H9 (cell line): ENCODE measurements at places on chromosomes 2 and 18. TPM values are rescaled to one million over a fixed set of nuclear protein-coding genes. Genes with fewer than 3 reads are reported as not detected.

- no peaks in the 10 kb centered on the region for H3K36me3 ChIP-seq
- no peak overlapping the region for H3K27ac ChIP-seq
- no peak overlapping the region for H3K4me3 ChIP-seq
- H3K4me1 ChIP-seq, result no peaks in the 10 kb centered on the region
- no peak for DNase-seq
- H3K27me3 ChIP-seq, result no peaks in the 10 kb centered on the region
Measured at GRCh38 chr2:104280216-104280615, 573.7 kb upstream of the POU3F3 start.

The ARL6IP6 gene
- 27.3 and 34.4 TPM in 2 replicates for total RNA-seq

GRCh38 chr2:54310961-54311360 is 54.9 kb upstream of the TSPYL6 start:
- DNase-seq, result no peak
- H3K4me1 ChIP-seq, result no peaks in the 10 kb centered on the region
- H3K36me3 ChIP-seq, result no peaks in the 10 kb centered on the region

DNA sequence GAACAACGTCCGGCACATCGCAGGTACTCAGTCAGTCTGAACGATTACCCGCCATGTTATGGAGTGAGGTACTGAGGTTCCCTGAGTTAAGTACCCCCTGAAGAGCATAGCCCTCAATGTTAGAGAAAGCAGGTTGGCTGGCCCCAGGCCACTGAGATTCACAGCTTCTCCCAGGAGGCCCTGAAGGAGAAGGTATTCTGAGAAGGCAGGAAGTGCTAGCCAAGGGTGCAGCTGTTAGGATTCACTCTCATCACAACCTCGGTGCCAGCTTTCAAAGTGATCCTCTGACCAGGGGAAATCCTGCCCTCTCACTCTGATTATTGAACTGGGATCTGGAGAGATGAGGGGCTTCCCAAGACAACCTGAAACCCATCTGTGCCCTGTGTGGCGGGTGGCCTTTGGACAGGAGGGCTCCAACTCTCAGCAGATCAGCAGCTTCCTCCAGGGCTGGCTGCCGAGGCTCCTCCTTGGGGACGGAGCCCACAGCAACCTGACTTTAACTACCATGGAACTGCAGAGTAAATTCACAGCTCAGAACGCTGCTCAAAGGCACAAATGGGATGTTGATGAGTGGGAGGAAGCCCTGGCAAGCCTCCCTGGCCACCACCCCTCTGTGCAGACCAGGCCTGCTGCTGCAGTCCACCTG is 7.8 kb downstream of the EHD3 start:
- peak; percentile 19 for DNase-seq
- H3K27ac ChIP-seq, result no peak overlapping the region
- peaks cover 8% of the 10 kb centered on the region; the same call in 1 of the 2 replicates for H3K36me3 ChIP-seq
- H3K4me1 ChIP-seq, result no peaks in the 10 kb centered on the region
- no peaks in the 10 kb centered on the region for H3K27me3 ChIP-seq

GRCh38 chr2:99555404-99555803 is 65.6 kb upstream of the REV1 start:
- DNase-seq, result no peak
- H3K27me3 ChIP-seq, result no peaks in the 10 kb centered on the region
- no peak overlapping the region for H3K27ac ChIP-seq
- H3K4me3 ChIP-seq, result no peak overlapping the region
- no peaks in the 10 kb centered on the region for H3K36me3 ChIP-seq

- no peak overlapping the region for H3K4me3 ChIP-seq
- no peak overlapping the region for H3K27ac ChIP-seq
- peak; percentile 31 for DNase-seq
- H3K36me3 ChIP-seq, result no peaks in the 10 kb centered on the region
- H3K4me1 ChIP-seq, result no peaks in the 10 kb centered on the region
- H3K27me3 ChIP-seq, result no peaks in the 10 kb centered on the region
Measured at GRCh38 chr2:202193881-202194353, 44.5 kb downstream of the SUMO1 start.

- H3K36me3 ChIP-seq, result no peaks in the 10 kb centered on the region
- no peaks in the 10 kb centered on the region for H3K4me1 ChIP-seq
- H3K27ac ChIP-seq, result no peak overlapping the region
- H3K4me3 ChIP-seq, result no peak overlapping the region
- no peak for DNase-seq
Measured at GRCh38 chr18:38759457-38759856, 1193.9 kb upstream of the CELF4 start.

DNA sequence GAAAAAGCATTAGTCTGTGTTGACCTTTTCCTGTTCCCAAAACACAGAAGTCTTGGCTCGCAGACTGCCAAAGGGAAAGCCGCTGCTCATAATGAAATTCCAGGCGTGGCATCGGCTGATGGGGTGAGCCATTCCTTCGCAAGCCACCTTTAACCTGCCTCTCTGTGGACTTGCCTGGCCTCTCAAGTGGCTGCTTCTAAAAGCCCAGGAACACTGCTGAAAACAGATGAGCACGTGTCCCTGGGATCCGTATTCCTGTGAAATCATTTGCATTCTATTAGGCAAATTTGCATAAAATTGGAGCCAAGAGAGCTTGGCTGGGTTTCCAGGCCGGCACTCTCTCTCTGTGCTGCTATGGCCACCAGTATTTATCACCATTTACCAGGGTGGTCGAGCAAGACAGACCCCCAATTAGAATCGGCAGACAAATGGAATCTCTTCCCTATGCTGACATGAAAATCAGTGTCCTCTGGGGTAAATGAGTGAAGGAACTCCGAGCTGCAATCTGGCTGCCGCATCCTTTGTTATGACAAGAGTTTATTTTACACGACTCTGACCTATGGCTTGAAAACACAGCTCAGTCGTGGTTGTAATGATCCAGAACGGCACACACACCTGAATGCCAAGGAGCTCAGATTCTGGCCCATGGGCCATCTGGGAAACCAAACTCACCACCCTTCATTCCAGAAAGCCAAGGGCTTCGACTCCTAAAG is 21.7 kb downstream of the BCL2 start:
- H3K27me3 ChIP-seq, result no peaks in the 10 kb centered on the region
- DNase-seq, result no peak
- H3K36me3 ChIP-seq, result no peaks in the 10 kb centered on the region
- H3K4me1 ChIP-seq, result peaks cover 2% of the 10 kb centered on the region; the same call in 1 of the 2 replicates

DNA sequence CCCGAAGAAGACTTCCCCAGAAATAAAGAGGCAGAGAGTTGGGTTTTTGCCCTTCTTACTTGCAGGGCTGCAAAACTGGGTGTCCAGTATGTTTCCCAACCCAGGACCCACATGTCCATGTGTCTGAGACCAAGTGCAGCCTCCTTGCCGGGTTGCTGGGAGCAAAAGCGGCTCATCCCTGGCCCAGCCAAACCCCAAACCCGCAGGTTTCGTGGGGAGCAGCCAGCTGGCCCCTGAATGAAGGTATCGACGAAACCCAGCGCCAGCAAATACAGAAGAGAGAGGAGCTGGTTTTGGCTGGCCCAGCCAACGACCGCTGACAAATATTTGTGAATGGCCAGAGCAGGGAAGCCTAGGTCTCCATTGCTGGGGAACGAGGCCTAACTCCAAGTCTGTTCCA is 197.1 kb downstream of the SMAD7 start:
- H3K4me3 ChIP-seq, result no peak overlapping the region
- H3K27ac ChIP-seq, result no peak overlapping the region
- no peaks in the 10 kb centered on the region for H3K4me1 ChIP-seq

- no peaks in the 10 kb centered on the region for H3K27me3 ChIP-seq
- H3K27ac ChIP-seq, result no peak overlapping the region
- H3K4me3 ChIP-seq, result no peak overlapping the region
Measured at GRCh38 chr2:132279930-132280615, 118.3 kb upstream of the ANKRD30BL start.

The TMEM200C gene
- 5.6 and 6.3 TPM in 2 replicates for total RNA-seq

The HOXD4 gene
- not detected in 2 replicates for total RNA-seq

- H3K4me3 ChIP-seq, result no peak overlapping the region
- no peak overlapping the region for H3K27ac ChIP-seq
- no peak for DNase-seq
- no peaks in the 10 kb centered on the region; the same call in 1 of the 2 replicates for H3K36me3 ChIP-seq
Measured at GRCh38 chr2:9294764-9295163, 88.2 kb downstream of the ASAP2 start.

DNA sequence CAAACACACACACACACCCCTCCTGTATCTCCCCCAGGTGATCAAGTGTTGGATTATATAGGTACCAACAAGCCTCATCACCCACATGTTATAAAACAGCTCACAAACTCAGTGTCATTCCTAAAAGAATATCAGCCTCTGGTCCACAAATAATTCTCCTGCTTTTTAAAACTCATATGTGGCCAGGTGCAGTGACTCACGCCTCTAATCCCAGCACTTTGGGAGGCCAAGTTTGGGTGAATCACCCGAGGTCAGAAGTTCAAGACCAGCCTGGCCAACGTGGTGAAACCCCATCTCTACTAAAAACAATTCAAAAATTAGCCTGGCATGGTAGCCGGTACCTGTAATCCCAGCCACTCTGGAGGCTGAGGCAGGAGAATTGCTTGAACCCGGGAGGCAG is 87.8 kb downstream of the LRATD1 start:
- no peaks in the 10 kb centered on the region for H3K36me3 ChIP-seq
- H3K27ac ChIP-seq, result no peak overlapping the region
- DNase-seq, result no peak
- no peaks in the 10 kb centered on the region for H3K4me1 ChIP-seq

The LMAN2L gene
- 17.6 and 18.8 TPM in 2 replicates for total RNA-seq

The CFAP65 gene
- 0.18 and 0.20 TPM in 2 replicates for total RNA-seq

- H3K4me3 ChIP-seq, result no peak overlapping the region
- no peak overlapping the region for H3K27ac ChIP-seq
- no peaks in the 10 kb centered on the region for H3K4me1 ChIP-seq
- DNase-seq, result no peak
- H3K36me3 ChIP-seq, result peaks cover 30% of the 10 kb centered on the region
Measured at GRCh38 chr18:9289698-9290097, 44.9 kb upstream of the TWSG1 start.

DNA sequence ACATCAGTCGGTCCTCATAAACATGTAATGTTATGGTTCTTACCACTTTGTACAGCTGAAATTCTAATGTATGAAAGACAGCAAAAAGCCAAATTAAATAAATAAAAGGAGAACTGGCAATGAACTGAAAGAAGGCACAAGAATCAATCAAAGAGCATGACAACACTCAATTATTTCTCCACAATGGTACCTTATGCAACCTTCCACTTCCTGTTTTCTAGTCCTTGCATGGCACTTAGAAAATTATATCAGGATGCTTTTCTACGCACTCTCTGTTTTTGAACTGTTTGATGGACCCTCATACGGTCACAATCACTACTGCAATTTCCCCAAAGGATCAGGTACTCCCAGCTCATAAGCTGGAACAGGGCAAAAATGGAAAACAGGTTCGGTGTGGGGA is 81.6 kb downstream of the EPB41L3 start:
- no peak overlapping the region for H3K4me3 ChIP-seq
- H3K36me3 ChIP-seq, result no peaks in the 10 kb centered on the region
- no peak for DNase-seq
- H3K4me1 ChIP-seq, result peaks cover under 1% of the 10 kb centered on the region; the same call in 1 of the 2 replicates
- no peaks in the 10 kb centered on the region for H3K27me3 ChIP-seq
- H3K27ac ChIP-seq, result no peak overlapping the region

GRCh38 chr2:12556762-12557161 is 160.0 kb upstream of the TRIB2 start:
- no peaks in the 10 kb centered on the region for H3K36me3 ChIP-seq
- no peak for DNase-seq
- H3K4me3 ChIP-seq, result no peak overlapping the region

- H3K4me1 ChIP-seq, result peaks cover 3% of the 10 kb centered on the region; the same call in 1 of the 2 replicates
- H3K4me3 ChIP-seq, result no peak overlapping the region
- no peaks in the 10 kb centered on the region for H3K27me3 ChIP-seq
- no peak for DNase-seq
- H3K27ac ChIP-seq, result no peak overlapping the region
Measured at GRCh38 chr2:152792974-152793373, 74.6 kb downstream of the ARL6IP6 start.

- no peaks in the 10 kb centered on the region for H3K27me3 ChIP-seq
- H3K27ac ChIP-seq, result no peak overlapping the region
- DNase-seq, result no peak
- peaks cover 40% of the 10 kb centered on the region for H3K36me3 ChIP-seq
- H3K4me1 ChIP-seq, result 0 out of 2 replicates have a peak, but pooled peaks cover 3% of the 10 kb centered on the region
Measured at GRCh38 chr2:3195641-3196476, 181.8 kb downstream of the EIPR1 start.

The GAREM2 gene
- total RNA-seq, result 14.2 and 14.4 TPM in 2 replicates

The ATP6V1C2 gene
- 0.72 and 1.2 TPM in 2 replicates for total RNA-seq

- peaks cover 4% of the 10 kb centered on the region; the same call in 1 of the 2 replicates for H3K4me1 ChIP-seq
- no peak overlapping the region for H3K27ac ChIP-seq
- no peak overlapping the region for H3K4me3 ChIP-seq
- peaks cover 15% of the 10 kb centered on the region for H3K36me3 ChIP-seq
- no peak for DNase-seq
- no peaks in the 10 kb centered on the region for H3K27me3 ChIP-seq
Measured at GRCh38 chr18:3664563-3665178, 214.7 kb downstream of the TGIF1 start.

- H3K4me1 ChIP-seq, result no peaks in the 10 kb centered on the region
- H3K36me3 ChIP-seq, result no peaks in the 10 kb centered on the region; the same call in 2 of the 3 replicates
- no peaks in the 10 kb centered on the region for H3K27me3 ChIP-seq
- H3K27ac ChIP-seq, result no peak overlapping the region
- H3K4me3 ChIP-seq, result no peak overlapping the region
Measured at GRCh38 chr2:197210430-197210829, 100.2 kb downstream of the ANKRD44 start.

- DNase-seq, result no peak
- H3K4me3 ChIP-seq, result peak overlapping the region; percentile 74
- H3K36me3 ChIP-seq, result no peaks in the 10 kb centered on the region
- H3K27me3 ChIP-seq, result peaks cover 9% of the 10 kb centered on the region; the same call in 1 of the 2 replicates
- no peak overlapping the region for H3K27ac ChIP-seq
Measured at GRCh38 chr18:62521593-62521992, 1.2 kb upstream of the ZCCHC2 start.

DNA sequence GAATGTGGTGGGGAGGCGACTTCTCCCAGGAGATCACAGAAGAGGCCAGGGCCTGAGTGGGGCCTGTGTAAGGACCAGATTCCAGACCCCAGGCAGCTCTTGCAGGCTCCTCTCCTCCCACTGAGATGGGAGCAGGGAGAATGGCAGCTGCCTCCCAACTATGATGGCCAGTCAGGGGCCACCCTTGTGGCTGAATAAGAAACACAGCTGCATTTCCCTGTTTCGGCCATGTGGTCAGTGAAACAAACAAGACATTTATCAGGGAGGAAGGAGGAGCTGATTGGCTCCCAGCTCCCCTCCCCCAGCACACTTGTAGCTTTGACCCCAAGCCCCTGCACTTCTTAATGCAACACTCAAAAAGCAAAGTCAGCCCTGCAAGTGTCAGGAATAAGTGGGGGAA is 143.5 kb downstream of the CELF4 start:
- H3K27me3 ChIP-seq, result no peaks in the 10 kb centered on the region
- H3K4me3 ChIP-seq, result no peak overlapping the region
- H3K4me1 ChIP-seq, result peaks cover 2% of the 10 kb centered on the region; the same call in 1 of the 2 replicates
- no peak overlapping the region for H3K27ac ChIP-seq
- H3K36me3 ChIP-seq, result no peaks in the 10 kb centered on the region; the same call in 1 of the 3 replicates

DNA sequence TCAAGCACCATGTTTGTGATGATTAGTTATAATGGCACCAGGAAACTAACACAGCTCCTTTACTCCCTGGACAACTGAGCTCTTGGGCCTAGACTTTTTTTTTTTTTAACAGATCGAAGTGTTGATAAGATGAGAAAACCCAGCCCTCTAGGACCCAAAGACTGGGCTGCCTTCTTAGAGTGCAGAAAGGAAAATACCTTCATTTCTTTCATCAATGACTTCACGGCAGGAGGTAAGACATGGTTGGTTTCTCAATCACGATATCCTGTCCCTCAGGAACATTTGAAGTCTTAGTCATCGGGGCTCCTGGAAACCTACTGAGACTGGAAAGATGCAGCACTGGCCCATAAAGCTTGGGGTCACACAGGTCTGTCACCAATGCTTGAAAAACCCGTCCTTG is 84.7 kb downstream of the TNFRSF11A start:
- no peak for DNase-seq
- H3K27ac ChIP-seq, result no peak overlapping the region
- H3K27me3 ChIP-seq, result no peaks in the 10 kb centered on the region
- no peaks in the 10 kb centered on the region for H3K4me1 ChIP-seq

GRCh38 chr2:111208639-111209038 is 87.9 kb downstream of the BCL2L11 start:
- no peak for DNase-seq
- no peak overlapping the region for H3K27ac ChIP-seq
- H3K36me3 ChIP-seq, result peaks cover 5% of the 10 kb centered on the region

The UGP2 gene
- total RNA-seq, result 848 and 883 TPM in 2 replicates
